Natural killer cell treated with Interleukin-12 subunit alpha and Interleukin-12 subunit beta and Interleukin-15 and Interleukin-18, amount 100 ng/mL, for 72 hours (primary cell): ENCODE measurements at places on chromosomes 16 and 17. TPM values are rescaled to one million over a fixed set of nuclear protein-coding genes. Genes with fewer than 3 reads are reported as not detected.
A peak's percentile ranks its signal among the peaks of the same experiment; 100 is the strongest.

GRCh38 chr17:40068129-40068581, 5.4 kb downstream of the THRA start:
- peaks cover 52% of the 10 kb centered on the region for H3K4me1 ChIP-seq
- H3K36me3 ChIP-seq: no peaks in the 10 kb centered on the region
- peak overlapping the region; percentile 86 for H3K4me3 ChIP-seq
- H3K27me3 ChIP-seq: no peaks in the 10 kb centered on the region

DNA sequence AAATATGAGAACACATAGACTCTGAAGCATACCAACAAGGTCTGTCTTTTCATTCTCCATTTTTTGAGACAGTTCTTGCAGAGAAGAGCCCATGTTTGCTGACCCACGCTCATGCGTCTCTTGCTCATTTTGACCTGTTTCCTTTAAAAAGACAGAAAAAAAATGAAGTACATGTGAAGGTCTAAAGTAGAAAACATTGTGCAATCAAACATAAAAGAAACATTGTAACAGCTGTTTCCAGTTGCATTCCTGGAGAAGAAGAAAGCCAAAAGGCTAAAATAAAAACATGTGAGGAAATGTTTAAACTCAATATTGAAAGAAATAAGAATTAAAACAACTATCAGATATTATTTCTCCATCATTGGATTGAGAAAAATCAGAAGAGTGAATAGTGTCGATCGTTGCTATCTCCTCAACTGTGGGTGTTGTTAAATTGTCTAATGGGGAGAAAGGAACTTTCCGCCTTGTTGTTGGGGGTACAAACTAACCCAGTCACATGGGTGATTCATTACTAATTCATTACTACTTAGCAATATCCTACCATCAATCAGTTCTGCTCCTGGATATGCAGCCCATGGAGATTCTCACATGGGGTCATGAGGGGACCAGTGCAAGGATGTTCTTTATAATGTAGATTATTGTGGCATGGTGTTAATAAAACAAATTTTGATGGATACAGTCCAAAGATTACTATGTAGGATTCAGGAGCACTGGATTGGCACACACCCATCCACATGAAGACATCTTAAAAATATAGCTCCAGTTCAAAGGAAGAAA, 9.5 kb downstream of the ABCA9 start:
- H3K27ac ChIP-seq: no peak overlapping the region
- no peaks in the 10 kb centered on the region for H3K36me3 ChIP-seq
- H3K27me3 ChIP-seq: peaks cover 11% of the 10 kb centered on the region
- peaks cover 20% of the 10 kb centered on the region for H3K4me1 ChIP-seq
- DNase-seq: no peak

- H3K27me3 ChIP-seq: peaks cover 23% of the 10 kb centered on the region
- H3K4me3 ChIP-seq: no peak overlapping the region
- H3K4me1 ChIP-seq: peaks cover 5% of the 10 kb centered on the region
These were observed 11.2 kb downstream of the ENPP7 start for GRCh38 chr17:79741751-79742588.

- H3K36me3 ChIP-seq: peaks cover 15% of the 10 kb centered on the region
- no peaks in the 10 kb centered on the region for H3K27me3 ChIP-seq
- no peak overlapping the region for H3K4me3 ChIP-seq
These were observed 9.3 kb downstream of the PDF start for GRCh38 chr16:69321080-69321479.

DNA sequence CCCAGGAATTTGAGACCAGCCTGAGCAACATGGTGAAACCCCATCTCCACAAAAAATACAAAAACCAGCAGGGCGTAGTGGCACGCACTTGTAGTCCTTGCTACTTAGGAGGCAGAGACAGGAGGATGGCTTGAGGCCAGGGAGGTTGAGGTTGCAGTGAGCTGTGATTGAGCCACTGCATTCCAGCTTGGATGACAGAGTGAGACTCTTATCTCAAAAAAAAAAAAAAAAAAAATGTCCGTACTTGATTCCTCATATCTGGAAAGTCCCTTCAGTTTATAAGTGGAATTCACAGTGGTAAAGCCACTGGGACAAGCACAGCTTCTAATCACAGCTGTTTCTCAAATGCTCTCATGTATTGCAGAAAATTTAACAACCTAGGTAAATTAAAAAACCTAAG, 78.6 kb upstream of the CREBBP start:
- peaks cover 10% of the 10 kb centered on the region for H3K4me1 ChIP-seq
- no peaks in the 10 kb centered on the region for H3K36me3 ChIP-seq
- H3K27ac ChIP-seq: no peak overlapping the region
- DNase-seq: no peak
- H3K27me3 ChIP-seq: peaks cover 6% of the 10 kb centered on the region

- peaks cover 41% of the 10 kb centered on the region for H3K4me1 ChIP-seq
- H3K27me3 ChIP-seq: peaks cover 28% of the 10 kb centered on the region
- peak within 1 kb of the TSS; percentile 85 for H3K4me3 ChIP-seq
- DNase-seq: peak; percentile 84
- no peaks in the 10 kb centered on the region for H3K36me3 ChIP-seq
These were observed at the start of gene NOL3 for GRCh38 chr16:67170168-67170948. TSS of gene NOL3 (plus strand) at chr16:67170538.

DNA sequence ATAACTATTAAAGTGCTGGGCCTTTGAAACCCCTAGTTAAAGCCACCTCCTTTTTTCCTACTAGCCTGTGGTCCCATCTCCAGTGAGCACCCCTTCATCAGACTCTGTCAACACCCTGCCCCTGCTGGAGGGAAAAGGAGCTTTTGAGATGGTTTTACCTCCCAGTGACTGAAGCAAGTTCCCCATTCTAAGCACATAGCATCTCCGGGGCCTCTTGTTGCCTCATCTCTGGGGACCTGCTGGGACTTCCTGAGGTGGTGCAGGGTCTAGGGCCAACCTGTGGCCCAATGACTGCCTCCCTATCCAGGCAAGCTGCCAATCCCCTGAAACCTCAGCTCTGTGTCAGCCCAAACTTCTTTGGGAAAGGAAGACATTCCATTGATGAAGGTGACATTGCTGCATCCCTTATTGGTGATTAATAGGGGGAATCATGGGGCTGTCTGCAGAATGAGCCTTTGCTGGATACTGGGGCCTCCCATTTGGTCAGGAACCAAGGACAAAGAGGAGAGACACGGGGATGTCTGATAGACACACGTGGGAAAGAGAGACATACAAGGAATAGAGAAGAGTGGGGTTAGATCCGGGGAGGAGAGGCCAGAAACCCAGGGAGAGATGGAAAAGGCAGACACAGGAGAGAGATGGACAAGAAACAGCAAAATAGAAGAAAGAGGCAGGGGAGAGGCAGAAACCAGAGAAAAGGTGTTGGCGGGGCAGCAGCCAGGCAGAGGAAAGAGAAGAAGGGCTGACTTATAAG, 2.4 kb downstream of the C1QL1 start:
- no peak for DNase-seq
- peaks cover 7% of the 10 kb centered on the region for H3K4me1 ChIP-seq
- no peak overlapping the region for H3K27ac ChIP-seq
- no peaks in the 10 kb centered on the region for H3K36me3 ChIP-seq

Gene CD300LB
- total RNA-seq: 0.39 TPM

Gene NPTX1
- 0.92 TPM for total RNA-seq

Gene CCL4L2
- 37.4 TPM for total RNA-seq

Gene CSNK1D
- 215 TPM for total RNA-seq

GRCh38 chr16:31496670-31497069, 11.5 kb downstream of the RUSF1 start:
- no peak for DNase-seq
- H3K27ac ChIP-seq: no peak overlapping the region
- H3K4me1 ChIP-seq: no peaks in the 10 kb centered on the region
- no peaks in the 10 kb centered on the region for H3K27me3 ChIP-seq

GRCh38 chr17:42182927-42183734, 2.1 kb downstream of the HCRT start:
- peaks cover 43% of the 10 kb centered on the region for H3K4me1 ChIP-seq
- H3K27ac ChIP-seq: peak overlapping the region; percentile 62
- peak overlapping the region; percentile 88 for H3K4me3 ChIP-seq
- peak; percentile 18 for DNase-seq
- no peaks in the 10 kb centered on the region for H3K36me3 ChIP-seq
- peaks cover 6% of the 10 kb centered on the region for H3K27me3 ChIP-seq

DNA sequence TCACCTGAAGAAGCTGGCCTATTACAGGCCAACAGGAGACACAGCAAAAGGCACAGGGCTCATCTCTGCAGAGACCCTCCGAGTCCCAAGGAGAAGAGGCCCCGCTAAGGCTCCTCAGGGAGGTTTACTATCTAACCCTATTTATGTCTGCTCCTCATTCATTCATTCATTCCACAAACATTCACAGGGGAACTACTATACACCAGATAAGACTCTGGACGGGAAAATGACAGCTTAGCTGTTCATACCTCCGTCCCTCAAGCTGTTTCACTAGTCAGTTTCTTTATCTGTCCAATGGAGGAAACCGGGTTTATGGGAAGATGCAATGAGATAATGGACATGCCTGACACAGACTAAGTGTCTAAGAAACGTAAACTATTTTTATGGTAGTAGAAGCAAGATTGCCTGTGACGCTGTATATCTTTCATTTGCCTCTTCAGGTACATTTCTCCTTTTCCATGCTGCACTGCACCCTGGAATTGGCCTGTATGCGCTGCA, 62.1 kb downstream of the SRL start:
- no peaks in the 10 kb centered on the region for H3K36me3 ChIP-seq

GRCh38 chr17:48909783-48910182, 1.6 kb downstream of the UBE2Z start:
- H3K36me3 ChIP-seq: peaks cover 27% of the 10 kb centered on the region
- peaks cover 56% of the 10 kb centered on the region for H3K4me1 ChIP-seq
- no peaks in the 10 kb centered on the region for H3K27me3 ChIP-seq
- DNase-seq: no peak
- H3K27ac ChIP-seq: peak overlapping the region; percentile 96
- peak overlapping the region; percentile 97 for H3K4me3 ChIP-seq

- H3K27me3 ChIP-seq: no peaks in the 10 kb centered on the region
- no peak overlapping the region for H3K27ac ChIP-seq
- no peak for DNase-seq
- H3K4me3 ChIP-seq: no peak overlapping the region
These were observed 7.0 kb upstream of the FAAP100 start for GRCh38 chr17:81558941-81559806.

GRCh38 chr16:20849589-20850390, 43.5 kb downstream of the REXO5 start:
- peaks cover 26% of the 10 kb centered on the region for H3K4me1 ChIP-seq
- peak overlapping the region; percentile 2 for H3K4me3 ChIP-seq
- H3K27me3 ChIP-seq: no peaks in the 10 kb centered on the region
- H3K27ac ChIP-seq: peak overlapping the region; percentile 53
- DNase-seq: peak; percentile 65

Gene SAMD14
- total RNA-seq: 2.6 TPM

DNA sequence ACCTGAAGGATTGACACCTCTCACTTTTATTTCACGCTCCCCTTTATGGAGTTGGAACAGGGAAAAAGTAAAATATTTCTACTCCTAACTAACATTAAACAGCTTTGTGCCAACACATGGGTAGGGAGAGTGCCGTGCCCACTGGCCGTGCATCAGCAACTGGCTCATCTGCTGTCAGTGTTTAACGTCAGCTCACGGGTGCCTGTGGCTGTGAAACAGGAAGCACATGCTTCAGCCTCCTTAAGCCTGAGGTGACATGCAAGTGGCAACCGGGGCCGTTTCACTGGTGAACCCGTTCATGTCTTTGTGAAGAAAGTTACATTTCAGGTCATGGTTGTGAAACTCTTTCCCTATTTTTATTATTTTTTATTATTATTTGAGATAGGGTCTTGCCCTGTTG, 3.2 kb downstream of the SPG7 start:
- peak overlapping the region; percentile 48 for H3K27ac ChIP-seq
- H3K27me3 ChIP-seq: no peaks in the 10 kb centered on the region
- DNase-seq: no peak
- peaks cover 7% of the 10 kb centered on the region for H3K36me3 ChIP-seq

Gene ENPP7
- total RNA-seq: not detected

Gene TMIGD1
- not detected for total RNA-seq

GRCh38 chr17:27362909-27363308, 69.0 kb downstream of the WSB1 start:
- no peak overlapping the region for H3K4me3 ChIP-seq
- H3K27me3 ChIP-seq: no peaks in the 10 kb centered on the region
- no peak for DNase-seq
- no peaks in the 10 kb centered on the region for H3K36me3 ChIP-seq
- H3K4me1 ChIP-seq: no peaks in the 10 kb centered on the region

- no peak for DNase-seq
- no peak overlapping the region for H3K27ac ChIP-seq
- no peaks in the 10 kb centered on the region for H3K4me1 ChIP-seq
- no peaks in the 10 kb centered on the region for H3K27me3 ChIP-seq
These were observed 250.3 kb upstream of the CDH11 start for GRCh38 chr16:65372171-65372570.

DNA sequence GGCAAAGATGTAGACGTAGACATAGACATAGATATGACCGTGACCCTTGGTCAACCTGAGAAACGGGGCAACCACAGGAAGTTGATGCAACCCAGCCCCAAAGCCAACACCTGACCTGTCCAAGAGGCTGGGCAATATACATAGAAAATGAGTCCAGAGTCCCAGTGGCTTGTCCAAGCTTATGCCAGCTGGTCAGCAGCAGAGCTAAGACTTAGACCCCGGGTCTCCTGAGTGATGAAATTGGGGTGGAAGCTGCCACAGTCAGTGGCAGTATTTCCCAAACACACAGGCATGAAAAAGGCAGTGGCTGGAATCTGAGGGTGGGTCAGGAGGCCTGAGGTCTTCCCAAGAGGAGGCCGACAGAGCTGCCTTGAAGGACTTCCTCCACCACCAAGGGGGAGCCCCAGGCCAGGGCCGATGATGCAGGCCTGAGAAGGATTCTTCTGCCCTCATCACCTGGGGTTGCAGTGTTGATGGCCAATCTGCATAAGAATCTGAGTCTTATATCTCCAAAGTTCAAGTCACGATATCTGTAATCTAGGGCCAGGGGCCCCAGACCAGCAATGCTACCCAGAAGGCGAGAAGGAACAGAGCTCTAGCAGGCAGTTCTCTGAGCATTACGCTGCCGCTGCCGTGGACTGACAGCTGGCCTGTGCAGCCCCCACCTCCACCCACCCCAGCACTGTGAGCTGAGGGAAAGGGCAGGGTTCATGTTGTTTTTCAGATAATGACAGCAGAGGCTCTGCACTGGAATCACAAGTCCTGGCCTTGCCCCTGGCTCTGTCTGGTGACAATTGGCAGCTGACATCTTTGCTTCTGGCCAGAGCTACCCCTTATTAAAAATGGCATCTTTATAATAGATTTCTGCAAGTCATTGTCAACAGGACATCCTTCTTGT, 72.7 kb downstream of the GNAO1 start:
- H3K27me3 ChIP-seq: no peaks in the 10 kb centered on the region
- H3K36me3 ChIP-seq: no peaks in the 10 kb centered on the region
- H3K4me3 ChIP-seq: peak overlapping the region; percentile 79
- DNase-seq: no peak
- H3K27ac ChIP-seq: no peak overlapping the region

DNA sequence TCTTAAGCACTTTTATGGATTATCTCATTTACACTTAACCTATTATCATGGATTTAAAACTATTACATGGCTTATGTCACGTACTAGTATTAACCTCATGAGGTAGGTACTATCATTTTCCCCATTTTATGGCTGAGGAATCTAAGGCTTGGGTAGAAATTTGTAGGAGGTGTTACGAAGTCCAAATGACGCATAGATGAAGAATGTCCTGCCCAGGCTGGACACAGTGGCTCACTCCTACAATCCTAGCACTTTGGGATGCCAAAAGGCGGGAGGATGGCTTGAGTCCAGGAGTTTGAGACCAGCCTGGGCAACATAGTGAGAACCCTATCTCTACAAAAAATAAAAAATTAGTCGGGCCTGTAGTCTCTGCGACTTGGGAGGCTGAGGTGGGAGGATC, 4.8 kb upstream of the C1QL1 start:
- peaks cover 16% of the 10 kb centered on the region for H3K4me1 ChIP-seq
- H3K27ac ChIP-seq: no peak overlapping the region
- no peaks in the 10 kb centered on the region for H3K36me3 ChIP-seq
- H3K4me3 ChIP-seq: no peak overlapping the region
- DNase-seq: no peak
- H3K27me3 ChIP-seq: peaks cover 47% of the 10 kb centered on the region

Gene CDRT15
- total RNA-seq: not detected

Gene SLC35G6
- total RNA-seq: not detected

GRCh38 chr17:10055262-10055975, 143.0 kb downstream of the GAS7 start:
- H3K4me1 ChIP-seq: peaks cover 49% of the 10 kb centered on the region
- H3K4me3 ChIP-seq: no peak overlapping the region
